ENCODE measurements at places on chromosomes 12 and 14.

- no peak for DNase-seq
These were observed 9.3 kb downstream of the CD163L1 start for GRCh38 chr12:7434670-7435069.

GRCh38 chr14:33098016-33098415, 159.3 kb downstream of the NPAS3 start:
- no peak for DNase-seq

- DNase-seq: no peak
These were observed 16.4 kb upstream of the LMO3 start for GRCh38 chr12:16622338-16622737.

DNA sequence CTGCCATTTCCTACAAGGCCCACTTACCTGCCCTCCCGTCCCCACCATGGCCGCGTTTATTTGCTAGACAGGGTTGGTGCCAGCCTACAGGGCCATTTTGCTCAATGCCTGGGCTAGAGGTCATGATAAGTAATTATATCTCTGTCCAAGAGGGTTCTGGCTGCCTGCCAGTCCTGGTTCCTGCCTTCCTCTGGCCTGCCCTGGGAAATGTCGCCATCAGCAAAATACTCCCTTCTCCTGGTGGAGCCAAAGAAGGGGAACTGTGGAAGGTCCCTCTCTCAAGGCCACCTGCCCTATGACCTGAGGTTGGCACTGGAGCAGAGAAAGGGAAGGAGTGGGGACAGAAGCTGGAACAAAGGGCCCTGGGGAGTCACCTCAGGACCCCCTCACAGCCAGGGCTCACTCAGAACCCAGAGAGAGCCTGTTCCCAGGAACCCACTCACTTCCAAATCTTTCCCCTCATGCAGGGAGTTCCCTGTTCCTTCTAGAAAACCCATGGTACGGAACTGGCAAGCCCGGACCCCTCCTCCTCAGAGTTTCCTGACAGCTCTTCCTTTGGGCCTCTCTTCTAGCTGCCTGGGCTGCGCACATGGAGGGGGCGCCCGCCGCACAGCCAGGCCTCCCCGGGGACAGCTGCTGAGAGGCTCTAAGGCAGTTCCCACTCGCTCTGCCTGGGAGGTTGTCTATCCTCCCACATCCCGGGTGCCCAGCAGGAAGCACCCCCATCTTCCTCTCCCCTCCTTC, 280.5 kb downstream of the DPF3 start:
- DNase-seq: no peak

GRCh38 chr14:96149131-96149530, 55.5 kb upstream of the BDKRB2 start:
- no peak for DNase-seq

GRCh38 chr12:51898937-51899336, 8.4 kb upstream of the ACVRL1 start:
- peak; percentile 64 for DNase-seq

DNA sequence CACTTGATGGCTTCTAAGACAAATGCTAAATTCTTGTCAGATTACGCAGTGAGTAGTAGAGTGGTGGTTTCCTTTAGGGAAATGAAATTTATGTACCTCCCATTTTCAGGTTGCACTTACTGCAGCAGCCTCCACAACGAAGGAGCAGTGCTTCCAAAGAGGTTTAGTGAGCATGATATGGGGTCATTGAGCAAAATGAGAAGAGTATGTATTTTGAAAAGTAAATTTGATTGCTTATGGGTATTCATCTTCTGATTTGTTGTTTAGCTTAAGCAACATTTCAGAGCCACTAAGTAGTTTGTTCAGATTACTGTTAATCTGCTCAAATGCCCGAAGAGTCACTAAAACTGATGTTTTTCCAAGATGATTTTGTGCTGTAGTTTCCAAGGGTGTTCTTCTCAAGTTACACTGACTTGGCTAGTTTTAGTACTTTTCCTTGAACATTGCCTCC, 493.6 kb downstream of the PCNX1 start:
- DNase-seq: peak; percentile 21

- no peak for DNase-seq
These were observed 28.5 kb upstream of the KLC1 start for GRCh38 chr14:103600503-103600902.

DNA sequence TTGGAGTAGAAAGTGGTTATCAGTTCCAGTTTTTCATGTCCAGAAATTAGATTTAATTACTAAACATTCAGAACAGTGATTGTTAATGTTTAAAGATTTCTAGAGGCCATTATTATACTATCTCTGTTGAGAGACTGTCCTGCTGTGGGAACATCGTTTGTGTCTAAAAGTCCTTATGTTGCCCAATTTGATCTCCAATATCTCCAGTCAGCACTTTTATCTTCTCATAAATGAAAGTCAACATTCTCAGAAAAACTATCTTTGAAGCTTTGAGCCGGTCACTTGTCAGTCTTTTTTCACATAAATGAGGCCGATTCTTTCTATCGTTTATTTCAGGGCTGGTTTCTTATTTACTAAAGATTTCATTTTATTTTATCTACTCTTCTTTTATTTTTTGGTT, 90.8 kb upstream of the NPAS3 start:
- no peak for DNase-seq

DNA sequence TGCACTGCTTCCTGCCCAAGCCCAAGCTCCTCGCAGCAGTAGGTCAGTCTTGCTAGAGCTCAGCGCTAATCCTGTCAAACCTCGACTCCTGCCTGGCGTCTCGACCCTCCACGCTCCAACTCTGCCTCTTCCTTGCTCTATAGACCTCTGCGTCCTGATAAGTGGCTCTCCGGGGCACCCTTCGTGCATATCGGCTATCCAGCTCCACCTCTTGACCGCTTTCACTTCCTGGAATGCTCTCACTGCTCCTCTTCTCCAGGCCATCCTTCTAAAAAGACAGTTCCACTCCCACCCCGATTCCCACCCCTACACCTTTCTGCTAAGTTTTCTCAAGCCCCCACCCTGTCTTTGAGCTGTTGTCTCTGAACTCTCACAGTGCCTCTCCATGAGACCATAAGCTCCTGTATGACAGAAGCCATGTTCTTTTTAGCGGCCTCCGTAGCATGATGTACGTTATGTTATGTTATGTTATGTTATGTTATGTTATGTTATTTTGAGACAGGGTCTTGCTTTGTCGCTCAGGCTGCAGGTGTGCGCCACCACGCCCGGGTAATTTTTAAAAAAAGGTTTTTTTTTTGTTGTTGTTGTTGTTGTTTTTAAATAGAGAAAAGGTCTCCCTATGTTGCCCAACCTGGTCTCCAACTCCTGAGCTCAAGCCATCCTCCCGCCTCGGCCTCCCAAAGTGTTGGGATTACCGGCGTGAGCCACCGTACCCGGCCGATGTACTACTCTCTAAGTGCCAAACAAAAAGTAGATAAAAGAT, 601 bp downstream of the COX14 start:
- peak; percentile 54 for DNase-seq

- no peak for DNase-seq
These were observed 694 bp downstream of the AKAP5 start for GRCh38 chr14:64465831-64466554.

DNA sequence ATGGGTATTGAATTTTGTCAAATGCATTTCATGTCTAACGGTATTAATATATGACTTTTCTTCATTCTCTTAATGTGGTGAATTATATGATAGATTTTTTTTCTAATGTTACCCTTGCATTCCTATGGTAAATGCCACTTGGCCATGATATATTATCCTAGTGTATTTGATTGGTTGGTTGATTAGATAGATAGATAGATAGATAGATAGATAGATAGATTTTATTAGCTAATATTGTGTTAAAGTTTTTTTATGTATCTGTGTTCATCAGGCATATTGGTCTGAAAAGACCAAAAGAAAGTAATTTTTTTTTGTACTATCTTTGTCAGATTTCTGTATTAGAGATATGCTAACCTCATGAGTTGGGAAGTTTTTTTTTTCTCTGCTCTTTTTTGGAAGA, 124.6 kb downstream of the TGFB3 start:
- no peak for DNase-seq

DNA sequence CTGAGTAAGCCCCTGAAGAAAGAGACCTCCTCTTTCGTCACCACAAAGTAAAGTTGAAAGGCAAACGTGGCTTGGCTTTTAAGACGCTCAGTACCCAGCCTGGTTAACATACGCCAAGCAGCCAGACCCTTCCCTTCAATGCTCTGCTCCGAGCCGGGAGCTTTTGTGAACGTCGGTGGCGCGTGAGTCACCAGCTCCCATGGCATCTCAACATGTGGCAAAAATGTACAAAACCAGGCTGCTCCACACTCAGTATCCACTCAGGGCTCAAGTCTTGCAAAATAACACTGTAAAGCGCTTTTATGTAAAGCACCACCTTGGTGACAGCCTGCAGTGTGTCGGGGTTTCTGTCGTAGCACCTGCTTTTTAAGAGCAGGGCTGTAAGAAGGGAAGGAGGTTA, 89.0 kb downstream of the SETD3 start:
- no peak for DNase-seq

DNA sequence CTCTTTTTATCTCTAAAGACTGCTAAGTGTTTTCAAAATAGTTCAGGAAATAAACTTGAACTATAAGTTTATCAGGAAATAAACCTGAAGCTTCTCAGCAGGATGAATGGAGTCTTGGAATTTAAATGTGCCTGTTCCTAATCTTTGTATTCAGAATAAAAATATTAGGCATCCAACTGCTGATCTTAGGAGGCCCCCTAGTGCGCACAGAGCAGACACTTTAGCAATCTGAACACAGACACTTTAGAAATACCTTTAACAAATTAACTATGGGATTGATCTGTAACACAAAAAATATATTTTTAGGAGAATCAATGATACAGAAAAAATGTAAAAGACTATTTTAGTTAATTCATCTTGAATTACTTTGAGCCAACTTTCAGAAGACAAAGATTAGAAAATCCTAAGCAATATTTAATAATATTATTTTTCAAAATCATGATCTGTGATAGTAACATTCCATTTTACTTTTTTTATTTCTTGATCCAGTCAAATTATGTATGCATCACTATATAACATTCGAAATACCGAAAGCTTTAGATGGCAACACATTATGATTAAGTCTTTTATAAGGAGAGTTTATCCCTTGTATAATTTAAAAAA, 80.9 kb downstream of the SLC41A2 start:
- peak; percentile 31 for DNase-seq

- DNase-seq: peak; percentile 37
These were observed 9.9 kb downstream of the AMDHD1 start for GRCh38 chr12:95953000-95953399.

DNA sequence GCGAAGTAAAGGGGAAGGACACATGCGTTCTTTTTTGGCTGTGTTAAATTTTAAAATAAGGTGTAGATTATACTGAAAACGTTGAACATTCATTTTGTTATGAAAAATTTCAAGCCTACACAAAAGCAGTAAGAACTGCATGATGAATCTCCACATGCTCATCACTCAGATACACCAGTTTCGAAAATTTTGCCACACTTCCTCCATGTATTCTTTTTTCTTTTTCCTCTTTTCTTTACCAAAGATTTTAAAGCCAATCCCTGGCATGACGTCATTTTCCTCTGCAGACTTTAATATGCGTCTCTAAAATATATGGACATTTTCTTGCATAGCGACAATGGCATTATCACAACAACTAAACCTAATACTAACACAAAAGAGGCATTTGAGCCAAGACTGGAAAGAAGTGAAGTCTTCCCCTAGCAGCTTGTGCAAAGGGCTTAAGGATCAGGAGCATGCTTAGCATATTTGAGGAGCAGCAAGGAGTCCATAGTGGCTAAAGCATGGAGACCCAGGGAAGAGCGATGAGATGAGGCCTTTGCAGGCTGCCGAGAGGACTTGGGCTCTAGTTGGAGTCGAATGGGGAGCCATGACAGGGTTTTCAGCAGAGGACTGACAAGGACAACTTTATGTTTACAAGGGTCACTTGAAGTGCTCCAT, 111.9 kb downstream of the ERC1 start:
- peak; percentile 71 for DNase-seq

DNA sequence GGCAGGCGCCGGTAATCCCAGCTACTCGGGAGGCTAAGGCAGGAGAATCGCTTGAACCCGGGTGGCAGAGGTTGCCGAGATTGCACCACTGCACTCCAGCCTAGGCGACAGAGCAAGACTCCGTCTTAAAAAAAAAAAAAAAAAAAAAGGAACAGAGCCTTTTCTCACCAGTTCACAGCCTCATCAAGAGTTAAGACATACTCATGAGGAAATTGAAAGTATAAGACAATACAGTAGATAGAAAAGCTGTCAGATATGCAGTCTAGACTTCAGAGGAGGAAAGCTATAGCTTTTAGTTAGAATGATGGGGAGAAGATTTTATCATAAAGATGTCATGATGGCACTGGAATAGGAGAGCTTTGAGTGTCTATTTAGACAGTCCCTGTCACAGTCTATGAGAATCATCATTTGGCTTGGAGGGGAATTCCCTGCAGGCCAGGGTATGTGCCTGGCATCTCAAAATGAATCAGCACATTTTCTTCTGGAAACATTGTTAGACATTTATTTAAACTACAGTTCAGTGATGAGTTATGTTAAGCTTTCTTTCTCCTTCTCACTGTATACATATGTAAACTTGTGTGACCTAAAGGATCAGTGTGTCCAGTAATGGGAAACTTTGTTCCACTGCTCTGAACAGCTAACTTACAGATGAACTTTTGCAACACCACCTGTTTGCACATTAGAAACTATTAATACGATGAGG, 2.9 kb upstream of the RAB35 start:
- DNase-seq: peak; percentile 45

GRCh38 chr12:75856235-75856634, 175.3 kb downstream of the PHLDA1 start:
- no peak for DNase-seq

DNA sequence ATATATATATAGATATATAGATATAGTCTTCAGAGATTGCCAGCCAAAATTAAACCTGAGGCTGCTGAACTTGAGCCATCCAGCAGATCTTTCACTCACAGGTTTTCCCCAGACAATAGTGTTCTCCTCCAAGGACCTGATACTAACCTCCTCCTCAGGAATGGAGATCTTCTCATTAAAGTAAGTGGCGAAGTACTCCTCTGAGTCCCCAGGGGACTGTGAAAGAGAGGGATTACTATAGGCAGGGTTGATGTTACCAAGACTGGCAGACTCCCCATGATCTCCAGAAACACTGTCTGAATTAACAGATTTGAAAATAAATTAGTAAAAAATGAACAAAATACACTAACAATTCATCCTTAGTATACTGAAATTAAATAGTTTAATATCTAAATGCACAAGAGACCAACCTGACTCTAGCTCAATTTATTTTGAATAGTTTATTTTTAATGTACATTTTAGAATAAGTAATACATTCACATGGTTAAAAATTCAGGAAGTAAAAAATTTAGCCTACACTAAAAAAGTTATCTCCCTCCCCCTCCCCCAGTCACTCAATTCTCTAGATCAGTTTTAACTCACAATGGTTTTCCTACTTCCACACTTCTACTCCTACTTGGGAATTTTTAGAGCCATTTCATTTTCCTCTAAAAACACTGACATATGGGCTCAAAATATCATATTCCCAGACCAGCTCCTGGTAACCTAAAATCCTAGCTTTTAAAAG, 17.7 kb downstream of the SLC11A2 start:
- peak; percentile 2 for DNase-seq

DNA sequence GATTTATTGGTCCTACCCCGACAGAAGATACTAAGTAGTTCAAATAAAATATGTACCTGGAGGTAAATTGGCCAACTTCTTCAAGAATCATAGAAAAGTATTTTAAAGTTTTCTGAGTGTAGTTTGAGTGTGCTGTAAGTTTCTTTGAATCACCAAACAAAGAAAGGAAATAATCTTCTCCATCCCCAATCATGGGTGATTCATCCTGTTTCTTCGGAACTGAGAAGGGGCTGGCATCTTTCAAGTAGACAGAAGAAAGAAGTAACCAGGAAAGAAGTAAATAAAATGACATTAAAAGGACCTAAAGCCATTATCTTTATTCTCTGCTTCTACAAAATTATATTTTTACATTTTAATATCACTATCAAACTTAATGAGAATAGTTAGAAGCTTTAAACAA, 6.8 kb downstream of the LMNTD1 start:
- no peak for DNase-seq

Measured in inflammatory macrophage (primary cell).